PC-9 (cell line): ENCODE measurements at places on chromosomes 12 and 14. TPM values are rescaled to one million over a fixed set of nuclear protein-coding genes. Genes with fewer than 3 reads are reported as not detected.

DNA sequence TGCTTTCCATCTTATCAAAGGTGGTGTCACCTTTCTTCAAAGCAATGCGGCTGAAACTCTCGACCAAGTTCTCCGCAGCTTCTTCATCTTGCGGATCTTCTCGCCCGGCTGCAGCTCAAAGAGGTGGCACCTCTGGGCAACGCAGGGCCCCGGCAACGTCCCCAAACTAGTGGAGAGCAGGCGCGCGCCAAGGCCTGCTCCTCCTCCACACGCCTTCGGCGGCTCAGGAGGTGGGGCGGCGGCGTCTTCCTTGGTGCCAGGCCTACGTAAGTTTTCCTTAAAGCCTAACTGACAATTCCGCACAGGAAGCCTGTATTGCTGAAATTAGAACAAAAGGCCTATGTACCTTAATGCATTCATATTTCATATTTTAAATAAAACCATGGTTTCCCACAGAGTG lies 112.0 kb downstream of the TMX1 start:
- no peak for DNase-seq
- H3K36me3 ChIP-seq = no peaks in the 10 kb centered on the region
- H3K27me3 ChIP-seq = no peaks in the 10 kb centered on the region
- no peak overlapping the region for H3K4me3 ChIP-seq
- no peaks in the 10 kb centered on the region for H3K4me1 ChIP-seq

- H3K4me3 ChIP-seq = peak overlapping the region; percentile 48; the same call in 1 of the 2 replicates
- peak; percentile 38 for DNase-seq
- no peak overlapping the region for H3K27ac ChIP-seq
- H3K27me3 ChIP-seq = no peaks in the 10 kb centered on the region
- H3K4me1 ChIP-seq = no peaks in the 10 kb centered on the region; the same call in 1 of the 2 replicates
Observed at GRCh38 chr14:38208618-38209562, 1.2 kb downstream of the SSTR1 start.

DNA sequence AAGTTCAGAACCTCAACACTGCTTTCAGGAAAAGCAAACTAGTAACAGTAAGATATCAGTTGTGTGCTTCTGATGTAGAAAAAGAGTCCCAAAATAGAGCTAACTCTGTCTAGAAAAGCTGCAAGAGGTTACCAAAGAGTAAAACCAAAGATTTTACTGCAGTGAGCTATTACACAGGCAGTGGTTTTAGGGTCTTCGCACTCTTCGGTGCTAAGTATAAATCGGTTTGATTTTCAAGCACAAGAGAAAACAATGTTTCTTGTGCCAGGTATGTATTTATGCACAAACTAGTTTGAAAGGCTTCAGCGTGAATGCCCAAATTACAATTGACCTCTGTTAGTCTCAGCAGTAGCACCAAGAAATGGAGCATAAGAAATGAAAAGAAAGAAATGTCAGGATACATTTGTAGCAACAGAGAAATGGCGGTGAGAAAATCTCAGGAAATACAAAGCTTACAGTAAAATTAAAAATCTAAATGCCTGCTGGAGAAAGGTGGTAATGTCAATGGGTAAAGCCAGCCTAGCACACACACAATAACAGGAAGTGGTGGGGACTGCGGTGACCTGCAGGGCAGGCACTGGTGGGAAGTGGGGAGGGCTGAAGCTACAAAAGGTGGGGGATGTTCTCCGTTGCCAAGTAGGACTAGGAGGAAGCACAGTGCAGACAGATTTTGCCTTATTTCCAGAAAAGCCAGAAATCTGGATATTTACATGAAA lies 18.0 kb upstream of the DYRK2 start:
- no peaks in the 10 kb centered on the region for H3K27me3 ChIP-seq
- no peak overlapping the region for H3K4me3 ChIP-seq
- peak; percentile 14 for DNase-seq
- H3K4me1 ChIP-seq = no peaks in the 10 kb centered on the region
- no peaks in the 10 kb centered on the region for H3K36me3 ChIP-seq

DNA sequence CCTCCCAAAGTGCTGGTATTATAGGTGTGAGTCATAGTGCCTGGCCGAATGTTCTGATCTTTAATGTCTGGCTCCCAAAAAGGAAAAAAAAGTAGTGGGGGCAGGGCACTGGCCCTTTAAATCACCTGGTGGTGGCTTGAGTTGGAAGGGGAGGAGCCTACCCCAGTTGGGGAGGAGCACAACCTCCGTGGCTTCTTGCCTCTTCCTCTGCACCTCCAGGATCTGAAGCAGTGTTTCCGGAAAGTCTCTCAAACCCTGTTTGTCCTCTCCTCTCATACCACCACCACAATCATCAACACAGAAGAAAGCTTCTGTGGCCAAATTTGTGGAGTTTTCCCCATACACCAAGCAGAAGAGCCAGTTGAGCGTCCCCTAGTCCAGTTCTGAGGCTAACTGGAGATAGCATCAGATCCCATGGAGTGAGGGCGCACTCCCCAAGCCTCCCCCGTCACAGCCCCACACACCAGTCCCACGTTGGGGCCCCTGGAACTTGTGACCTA lies 24.3 kb upstream of the RCOR1 start:
- peak overlapping the region; percentile 7; the same call in 1 of the 2 replicates for H3K4me3 ChIP-seq
- H3K27ac ChIP-seq = peak overlapping the region; percentile 72
- H3K4me1 ChIP-seq = peaks cover 26% of the 10 kb centered on the region
- peak; percentile 87 for DNase-seq
- H3K27me3 ChIP-seq = no peaks in the 10 kb centered on the region

GRCh38 chr14:59698793-59699192 lies 122.2 kb upstream of the CCDC175 start:
- H3K36me3 ChIP-seq = no peaks in the 10 kb centered on the region
- H3K27ac ChIP-seq = no peak overlapping the region
- no peaks in the 10 kb centered on the region for H3K27me3 ChIP-seq
- DNase-seq = no peak
- no peaks in the 10 kb centered on the region for H3K4me1 ChIP-seq
- H3K4me3 ChIP-seq = no peak overlapping the region

- H3K27me3 ChIP-seq = no peaks in the 10 kb centered on the region
- H3K36me3 ChIP-seq = no peaks in the 10 kb centered on the region
- H3K4me3 ChIP-seq = no peak overlapping the region
- no peaks in the 10 kb centered on the region for H3K4me1 ChIP-seq
Observed at GRCh38 chr12:92445253-92446082, 257.3 kb upstream of the PLEKHG7 start.

- H3K4me1 ChIP-seq = no peaks in the 10 kb centered on the region
- no peaks in the 10 kb centered on the region for H3K36me3 ChIP-seq
- no peak overlapping the region for H3K27ac ChIP-seq
- H3K27me3 ChIP-seq = no peaks in the 10 kb centered on the region
Observed at GRCh38 chr14:92496191-92496857, 17.3 kb upstream of the RIN3 start.

DNA sequence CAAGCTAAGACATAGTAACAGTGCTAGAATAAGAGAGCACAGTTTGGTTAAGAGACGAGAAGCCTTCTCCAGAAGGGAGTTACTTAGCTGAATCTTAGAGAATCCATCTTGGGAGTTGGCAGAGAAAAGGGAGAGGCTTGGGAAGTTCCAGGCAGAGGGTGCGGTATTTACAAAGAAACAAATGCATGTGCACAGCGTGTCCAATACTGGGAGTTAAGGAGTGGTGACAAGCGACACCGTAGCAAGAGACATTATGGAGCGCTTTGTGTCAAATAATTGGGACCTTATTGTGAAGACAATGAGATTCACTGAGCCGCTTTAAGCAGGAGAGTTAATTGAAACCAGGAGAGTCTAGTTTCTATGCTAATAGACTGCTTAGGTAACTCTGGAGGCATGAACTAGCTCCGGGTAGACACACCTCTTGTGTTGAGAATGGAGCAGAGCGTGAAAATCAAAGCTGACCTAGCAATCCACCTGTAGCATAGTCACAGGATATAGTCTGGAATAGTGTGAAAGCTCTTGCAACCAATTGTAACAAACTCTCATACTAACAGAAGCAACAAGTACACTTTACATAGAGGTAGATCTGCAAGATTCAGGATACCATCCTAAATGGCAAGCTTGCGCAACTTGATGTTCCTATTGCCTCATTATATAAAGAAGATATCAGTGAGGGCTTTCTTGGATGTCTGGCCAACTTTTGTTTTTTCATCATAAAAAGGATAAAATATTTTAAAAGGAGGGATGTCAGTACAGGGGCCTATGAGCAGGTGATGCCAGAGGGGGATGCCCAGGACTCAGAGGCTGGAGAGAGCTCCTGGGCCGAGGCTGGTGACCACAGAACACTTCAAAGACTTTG lies 5.3 kb downstream of the ALDH1L2 start:
- H3K36me3 ChIP-seq = no peaks in the 10 kb centered on the region
- H3K27me3 ChIP-seq = no peaks in the 10 kb centered on the region
- H3K4me3 ChIP-seq = no peak overlapping the region
- no peak for DNase-seq
- peaks cover 5% of the 10 kb centered on the region for H3K4me1 ChIP-seq

DNA sequence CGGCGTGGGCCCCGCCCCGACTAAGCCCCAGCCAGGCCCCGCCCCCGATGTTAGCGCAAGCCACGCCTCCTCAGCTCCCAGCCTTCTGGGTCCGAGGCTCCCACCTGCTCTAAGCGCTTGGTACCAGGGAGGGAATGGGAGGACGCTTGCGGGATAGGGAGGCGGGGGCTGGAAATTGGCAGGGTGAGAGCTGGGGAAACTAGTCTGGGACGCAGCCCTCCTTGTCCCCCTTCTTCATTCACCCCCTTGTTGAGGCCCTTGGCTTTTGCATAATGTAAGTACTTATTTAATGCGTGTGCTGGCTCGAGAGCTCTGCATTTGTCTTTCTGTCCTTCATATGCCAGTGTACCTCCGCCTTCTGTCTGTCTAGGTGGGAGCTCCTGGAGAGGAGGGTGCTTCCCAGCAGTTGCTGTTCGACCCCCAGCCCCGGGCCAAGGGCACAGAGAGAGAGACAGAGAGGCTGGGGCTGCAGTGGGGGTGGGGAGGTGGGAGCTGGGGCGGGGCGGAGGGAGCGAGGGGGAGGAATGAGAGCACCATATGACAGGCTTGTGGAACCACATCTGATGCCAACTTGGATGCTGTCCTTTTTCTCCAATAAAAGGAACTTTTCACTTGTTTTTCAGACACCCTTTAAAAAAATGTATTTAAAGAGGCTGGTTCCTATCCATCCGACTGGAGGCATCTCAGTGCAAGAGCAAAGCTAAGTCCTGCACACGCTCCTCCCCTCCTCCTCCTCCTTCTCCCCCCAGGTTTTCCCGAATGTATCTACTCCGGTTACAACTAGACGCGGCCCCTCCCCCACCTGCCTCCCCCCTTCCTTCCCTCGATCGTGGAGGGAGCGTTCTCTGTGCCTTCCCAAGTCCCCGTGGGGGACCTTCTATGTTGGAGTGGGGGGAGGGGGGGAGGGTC lies 25.6 kb upstream of the MAP1LC3B2 start:
- H3K4me3 ChIP-seq = peak overlapping the region; percentile 57
- no peak overlapping the region for H3K27ac ChIP-seq
- H3K4me1 ChIP-seq = peaks cover 18% of the 10 kb centered on the region
- no peaks in the 10 kb centered on the region for H3K27me3 ChIP-seq
- DNase-seq = peak; percentile 51

DNA sequence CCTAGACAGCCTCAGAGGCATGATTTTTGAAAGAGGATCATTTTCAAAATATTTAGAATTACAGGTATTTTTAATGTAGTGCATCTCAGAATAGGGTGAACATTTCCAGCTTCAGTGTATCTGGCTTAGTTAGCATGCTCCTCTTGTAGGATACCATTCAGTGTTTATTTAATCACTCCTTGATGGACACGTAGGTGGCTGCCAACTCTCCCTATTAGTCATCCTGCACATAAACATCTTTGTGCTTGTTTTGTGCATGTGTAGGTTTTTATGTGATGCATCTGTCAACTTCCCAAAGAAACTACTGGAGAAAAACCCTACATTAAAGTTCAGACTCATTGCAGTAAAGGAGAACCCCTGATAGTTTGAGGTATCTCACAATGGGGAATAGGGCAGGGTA lies 52.5 kb upstream of the RBM19 start:
- H3K4me1 ChIP-seq = no peaks in the 10 kb centered on the region
- no peaks in the 10 kb centered on the region for H3K36me3 ChIP-seq
- no peak for DNase-seq
- peaks cover 32% of the 10 kb centered on the region; the same call in 1 of the 2 replicates for H3K27me3 ChIP-seq
- H3K27ac ChIP-seq = no peak overlapping the region

DNA sequence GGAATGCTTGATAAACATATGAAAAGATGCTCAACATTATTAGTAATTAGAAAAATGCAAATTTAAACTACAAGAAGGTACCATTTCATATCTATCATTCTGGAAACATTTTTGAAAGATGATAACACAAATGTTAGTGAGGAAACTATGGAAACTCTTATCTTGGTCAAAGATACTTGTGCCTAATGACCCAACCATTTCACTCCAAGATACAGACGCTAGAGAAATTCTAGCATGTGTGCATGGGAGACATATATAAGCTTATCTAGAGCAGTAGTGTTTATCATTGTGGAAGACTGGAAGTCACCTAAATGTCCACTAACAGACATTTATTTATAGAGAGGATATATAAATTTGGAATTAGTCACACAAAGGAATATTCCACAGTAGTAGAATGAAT lies 143.1 kb upstream of the HMGA2 start:
- H3K27me3 ChIP-seq = no peaks in the 10 kb centered on the region
- H3K4me3 ChIP-seq = no peak overlapping the region
- H3K36me3 ChIP-seq = no peaks in the 10 kb centered on the region

DNA sequence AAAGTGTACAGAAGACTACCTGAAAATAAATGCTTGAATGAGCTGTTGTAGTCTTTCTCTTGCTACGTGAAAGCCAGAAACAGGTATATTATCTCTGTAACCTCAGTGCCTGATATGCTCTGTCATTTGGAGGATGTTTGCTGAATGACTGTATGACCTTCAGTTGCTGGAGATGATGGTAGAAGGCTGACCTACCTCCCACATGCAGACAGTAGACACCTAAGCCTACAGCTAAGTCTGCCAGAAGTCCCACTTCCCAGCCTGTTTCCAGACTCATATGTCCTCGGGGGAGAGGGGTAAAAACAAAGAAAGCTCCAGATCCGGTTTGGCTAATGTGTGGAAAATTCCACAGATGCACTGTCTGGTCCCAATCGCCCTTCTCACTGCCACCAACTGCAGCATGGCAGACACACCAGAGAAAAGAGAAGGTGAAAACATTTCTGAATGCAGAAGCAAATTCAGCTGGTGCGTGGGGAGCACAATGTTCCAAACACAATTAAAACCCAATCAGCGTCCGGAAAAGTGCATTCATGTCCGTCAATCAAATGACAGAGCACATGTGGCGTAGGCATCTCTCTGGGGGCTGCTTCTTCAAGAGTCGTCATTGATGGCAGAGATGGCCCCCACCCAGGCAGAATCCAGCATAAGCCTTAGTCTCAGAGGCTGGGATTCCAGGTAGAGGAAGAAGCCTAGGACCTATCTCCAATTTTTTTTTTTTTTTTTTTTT lies 76.3 kb upstream of the TBX3 start:
- H3K36me3 ChIP-seq = no peaks in the 10 kb centered on the region
- no peak overlapping the region for H3K4me3 ChIP-seq
- H3K4me1 ChIP-seq = peaks cover 3% of the 10 kb centered on the region; the same call in 1 of the 2 replicates
- H3K27me3 ChIP-seq = peaks cover 12% of the 10 kb centered on the region; the same call in 1 of the 2 replicates
- peak; percentile 59 for DNase-seq
- H3K27ac ChIP-seq = no peak overlapping the region

The GUCY2C gene
- total RNA-seq = not detected in 2 replicates

The TOMM20L gene
- not detected in 2 replicates for total RNA-seq

The NANOG gene
- total RNA-seq = not detected in 2 replicates

The IFNG-AS1 gene
- total RNA-seq = not detected in 2 replicates

The CD69 gene
- not detected in 2 replicates for total RNA-seq

The EXOC3L4 gene
- total RNA-seq = 0.38 and 1.7 TPM in 2 replicates

The GDF3 gene
- not detected in 2 replicates for total RNA-seq

The RFLNA gene
- total RNA-seq = not detected in 2 replicates

The OTX2 gene
- total RNA-seq = not detected in 2 replicates

The ZNF641 gene
- total RNA-seq = 1.4 and 2.5 TPM in 2 replicates

The TAS2R9 gene
- not detected in 2 replicates for total RNA-seq

The RASAL1 gene
- 14.9 and 23.6 TPM in 2 replicates for total RNA-seq

The CD163 gene
- not detected in 2 replicates for total RNA-seq

The TSPAN19 gene
- total RNA-seq = not detected in 2 replicates

The TBC1D30 gene
- total RNA-seq = 8.6 and 9.0 TPM in 2 replicates
